ENCODE measurements at places on chromosomes 12 and 14.

DNA sequence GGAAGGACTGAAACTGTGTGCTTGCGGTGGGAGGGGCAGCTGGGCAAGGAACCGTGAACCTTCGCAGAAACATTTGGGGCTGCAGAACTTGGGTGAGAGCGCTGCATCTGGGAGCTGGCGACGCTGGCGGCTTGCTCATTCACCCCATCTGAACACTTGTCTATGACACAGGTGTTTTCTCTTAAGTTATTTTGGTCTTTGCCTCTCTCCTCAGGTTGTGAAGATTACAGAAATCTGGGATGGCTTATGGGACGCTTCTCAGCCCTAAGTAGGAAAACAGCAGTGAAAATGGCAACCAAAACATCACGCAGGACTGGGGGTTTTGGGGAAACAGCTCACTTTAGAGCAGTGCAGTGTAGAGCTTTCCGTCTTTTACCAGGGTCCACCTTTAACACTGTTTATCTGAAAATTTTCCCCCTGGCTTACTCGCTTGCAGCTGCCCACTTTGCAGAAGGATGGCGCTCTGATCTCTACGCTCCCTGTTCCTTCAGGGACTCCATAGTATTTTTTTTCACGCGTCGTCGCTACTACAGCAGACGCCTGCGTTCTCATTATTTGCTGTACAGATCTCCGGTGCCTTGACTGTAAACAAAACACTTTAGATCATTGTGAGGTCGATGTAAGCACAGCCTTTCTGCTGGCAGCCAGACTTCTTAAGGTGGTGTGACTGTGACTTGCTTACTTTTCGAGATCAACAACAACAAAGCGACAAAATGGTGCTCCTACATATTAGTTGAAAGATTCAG is 2.7 kb upstream of the CDKN1B start:
- peak; percentile 87 for DNase-seq

- no peak for DNase-seq
Measured at GRCh38 chr14:52185178-52185577, 82.3 kb upstream of the PTGDR start.

- no peak for DNase-seq
Measured at GRCh38 chr14:88195676-88196075, 127.4 kb downstream of the KCNK10 start.

- peak; percentile 22 for DNase-seq
Measured at GRCh38 chr14:81176241-81176640, 44.5 kb downstream of the GTF2A1 start.

DNA sequence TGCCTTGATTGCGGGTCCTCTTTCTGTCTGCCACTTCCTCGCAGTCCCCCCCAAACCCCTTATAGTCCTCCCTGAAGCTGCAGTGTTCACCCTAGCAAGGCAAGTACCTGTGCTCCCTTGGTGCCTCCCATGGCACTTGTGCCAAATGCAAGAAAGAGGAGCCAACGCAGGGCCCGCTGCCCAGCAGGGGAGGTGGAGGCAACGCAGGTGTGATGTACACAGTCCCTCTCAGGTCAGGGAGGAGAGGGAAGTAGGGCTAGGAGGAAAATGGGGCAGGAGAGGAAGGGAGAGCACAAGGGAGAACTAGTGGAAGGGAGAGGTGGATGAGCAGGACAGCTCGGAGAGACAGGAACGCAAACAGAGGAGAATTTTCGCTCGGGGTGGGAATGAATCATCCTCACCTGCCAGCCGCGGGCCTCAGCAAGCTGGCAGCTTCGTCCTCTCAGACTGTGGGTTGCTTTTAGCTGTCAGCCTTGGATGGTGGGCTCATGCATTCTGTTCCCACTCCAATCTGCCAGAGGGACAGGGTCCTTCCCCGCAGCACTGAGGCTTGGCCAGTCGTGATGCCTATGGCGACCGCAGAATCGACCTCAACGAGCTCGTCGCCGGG is 357.0 kb downstream of the CACNA1C start:
- no peak for DNase-seq

DNA sequence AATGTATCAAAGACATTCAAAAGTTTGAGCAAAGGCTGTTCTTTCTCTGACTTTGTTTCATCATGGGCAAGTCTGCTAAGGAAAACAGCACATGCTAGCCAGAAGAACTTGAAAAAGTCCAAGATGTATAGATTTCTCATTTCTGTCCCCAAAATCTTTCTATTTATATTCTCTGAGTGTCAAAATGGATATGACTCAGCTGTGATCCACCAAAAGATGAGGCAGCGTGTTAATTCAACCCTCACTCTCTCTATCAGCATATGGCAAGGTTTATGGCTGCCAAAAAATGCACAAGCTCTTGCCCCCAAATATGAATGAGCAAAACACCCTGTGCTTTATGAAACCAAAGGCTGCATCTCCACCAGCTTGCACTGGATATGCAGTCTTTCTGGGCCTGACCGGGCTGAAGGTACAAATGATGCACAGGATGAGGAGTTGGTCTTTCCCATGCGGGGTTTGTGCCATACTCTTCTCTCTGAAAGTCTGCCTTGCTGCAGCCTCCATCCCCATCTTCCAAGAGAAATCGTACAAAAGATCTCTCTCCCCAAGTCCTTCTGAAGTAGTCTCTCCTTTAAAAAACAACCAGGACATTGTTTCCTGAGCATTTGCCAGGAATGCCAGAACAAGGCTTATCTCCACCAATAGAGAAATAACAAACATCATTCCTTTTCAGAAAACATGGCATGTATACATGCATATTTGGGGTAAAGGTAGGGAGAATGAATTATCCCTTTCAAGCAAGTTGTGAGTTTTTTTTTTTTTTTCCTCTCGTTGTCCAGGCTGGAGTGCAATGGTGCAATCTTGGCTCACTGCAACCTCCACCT is 203.4 kb downstream of the TMX1 start:
- DNase-seq, result no peak

DNA sequence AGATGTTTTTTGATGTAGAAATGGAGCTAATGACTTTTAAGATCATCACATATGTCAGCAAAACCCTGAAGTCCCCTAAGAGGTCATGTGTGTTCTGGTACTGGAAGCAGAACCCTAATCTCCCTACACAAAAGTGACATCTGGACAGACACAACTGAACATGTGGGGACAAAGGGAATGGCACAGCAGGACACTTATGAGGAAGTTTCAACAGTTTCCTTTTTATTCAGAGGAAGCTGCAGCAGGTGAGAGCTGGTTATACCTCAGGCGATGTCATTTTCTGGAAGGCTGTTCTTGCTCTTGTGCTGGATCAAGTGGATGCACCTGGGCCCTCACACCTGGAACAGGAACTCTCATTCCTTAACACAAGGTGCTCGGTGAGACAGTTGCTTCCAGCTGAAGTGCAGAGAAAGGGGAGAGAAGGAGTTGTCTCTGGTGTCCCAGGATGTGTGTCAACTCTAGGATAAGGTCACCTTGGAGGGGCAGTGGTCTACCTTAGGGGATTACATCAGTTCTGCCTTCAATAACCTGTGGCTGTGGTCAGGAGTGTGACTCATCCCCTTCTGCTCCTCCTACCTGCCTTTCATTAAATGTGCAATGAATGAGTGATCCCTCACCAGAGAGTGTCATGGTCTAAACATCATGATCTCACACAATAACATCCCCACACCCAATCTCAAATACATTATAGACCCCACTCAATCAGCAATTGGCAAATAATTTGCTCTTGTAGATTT is 463.4 kb downstream of the TMEM121 start:
- DNase-seq, result peak; percentile 51

GRCh38 chr12:41653386-41654326 is 465.5 kb downstream of the PDZRN4 start:
- DNase-seq, result no peak

DNA sequence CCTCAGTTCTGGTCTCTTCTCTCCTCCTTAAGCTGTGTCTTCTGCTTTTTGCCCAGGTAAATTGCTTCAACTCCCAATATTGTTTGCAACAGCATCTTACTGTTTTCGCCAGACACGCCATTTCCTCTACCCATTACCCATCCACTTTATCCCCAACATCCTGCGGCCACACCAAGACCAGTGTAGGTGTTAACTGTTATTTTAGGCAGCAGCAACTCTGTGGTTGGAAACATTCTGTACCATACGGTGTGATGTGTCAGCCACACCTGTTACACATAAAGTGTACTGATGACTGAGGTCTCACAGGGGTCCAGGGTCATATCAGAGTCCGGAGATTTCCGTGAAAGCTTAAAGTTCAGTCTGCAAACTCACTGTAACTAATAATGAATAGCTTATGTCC is 21.8 kb upstream of the KLRD1 start:
- DNase-seq, result peak; percentile 42

DNA sequence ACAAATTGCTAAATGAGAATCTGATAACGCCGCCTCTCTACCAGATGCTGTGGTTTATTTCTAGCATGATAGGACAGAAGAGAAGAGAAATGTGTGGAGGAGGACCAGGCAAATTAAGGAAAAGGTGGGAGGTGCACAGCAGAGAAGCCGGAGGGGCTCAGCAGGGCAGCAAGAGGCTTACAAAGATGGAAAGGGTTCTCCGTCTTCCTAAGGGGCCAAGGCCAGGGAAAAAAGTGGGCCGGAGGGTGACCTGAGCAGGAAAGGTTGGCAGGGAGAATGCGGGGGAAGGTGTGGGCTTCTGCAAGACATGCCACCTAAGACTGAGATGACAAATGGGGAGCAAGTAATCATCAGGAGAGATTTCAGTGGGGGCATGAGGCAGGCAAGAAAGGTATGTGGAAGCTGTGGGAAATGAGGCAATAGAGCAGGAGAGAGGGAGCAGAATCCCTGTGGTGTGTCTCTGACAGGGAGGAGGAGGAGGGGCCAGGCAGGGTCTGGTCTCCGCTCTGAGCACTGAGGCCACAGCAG is 18.7 kb downstream of the MANSC1 start:
- DNase-seq, result no peak

- DNase-seq, result no peak
Measured at GRCh38 chr12:11568762-11569478, 80.6 kb upstream of the ETV6 start.

DNA sequence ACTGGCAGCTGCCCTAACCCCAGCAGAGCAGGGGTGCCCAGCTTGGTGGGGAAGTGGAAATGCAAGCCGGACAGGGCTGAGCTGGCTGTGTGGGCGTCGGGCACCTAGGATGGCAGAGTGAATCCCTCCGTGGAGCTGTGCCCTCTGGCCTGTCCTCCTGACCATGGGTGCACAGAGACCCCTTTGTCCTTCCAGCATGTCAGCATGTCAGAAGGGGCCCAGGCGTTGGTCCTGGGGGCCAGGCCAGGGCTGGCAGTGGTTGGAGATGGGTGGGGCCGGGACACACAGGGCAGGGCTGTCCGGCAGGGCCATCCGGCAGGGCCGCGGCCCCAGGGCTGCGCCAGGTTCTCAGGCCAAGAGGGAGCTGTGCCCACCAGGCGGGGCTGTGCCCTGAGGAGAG is 8.8 kb upstream of the TEX22 start:
- DNase-seq, result no peak

DNA sequence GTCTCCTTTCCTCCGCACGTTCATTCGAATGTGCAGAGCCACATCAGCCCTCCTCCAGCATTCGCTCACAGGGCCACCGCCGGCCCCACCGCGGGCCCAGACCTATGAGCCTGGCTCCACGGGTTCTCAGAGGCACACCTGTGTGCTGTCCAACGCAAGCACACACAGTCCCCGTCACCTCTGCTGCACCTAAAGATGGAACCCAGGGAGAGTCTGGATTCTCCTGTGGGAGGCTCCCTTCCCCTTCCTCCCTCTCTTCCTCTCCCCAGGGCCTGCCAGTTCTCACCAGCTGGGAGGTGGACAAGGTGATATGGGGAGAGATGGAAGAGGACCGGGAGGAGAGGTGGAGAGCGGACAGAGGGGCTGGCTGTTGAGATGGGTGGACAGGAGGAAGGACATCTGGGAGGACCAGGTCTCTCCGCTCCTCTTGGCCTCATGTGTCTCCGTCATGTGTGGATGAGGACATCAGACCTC is 4.9 kb upstream of the AQP6 start:
- no peak for DNase-seq

GRCh38 chr12:121138284-121138683 is 5.6 kb downstream of the P2RX7 start:
- DNase-seq, result no peak

All from CD4-positive, alpha-beta T cell treated with Interleukin-4 for 4 hours (primary cell).